Hematopoietic multipotent progenitor cell treated with erythropoietin and hydrocortisone succinate and interleukin-3 and kit ligand, for 6 days (in vitro differentiated cells): ENCODE measurements at places on chromosomes 7 and 10.

- DNase-seq: no peak
Measured at GRCh38 chr10:18254086-18254485, 113.9 kb downstream of the CACNB2 start.

GRCh38 chr10:30832749-30833627, 198.7 kb downstream of the ZNF438 start:
- DNase-seq: no peak

GRCh38 chr10:66180581-66181318, 745.1 kb upstream of the LRRTM3 start:
- DNase-seq: peak; percentile 82

DNA sequence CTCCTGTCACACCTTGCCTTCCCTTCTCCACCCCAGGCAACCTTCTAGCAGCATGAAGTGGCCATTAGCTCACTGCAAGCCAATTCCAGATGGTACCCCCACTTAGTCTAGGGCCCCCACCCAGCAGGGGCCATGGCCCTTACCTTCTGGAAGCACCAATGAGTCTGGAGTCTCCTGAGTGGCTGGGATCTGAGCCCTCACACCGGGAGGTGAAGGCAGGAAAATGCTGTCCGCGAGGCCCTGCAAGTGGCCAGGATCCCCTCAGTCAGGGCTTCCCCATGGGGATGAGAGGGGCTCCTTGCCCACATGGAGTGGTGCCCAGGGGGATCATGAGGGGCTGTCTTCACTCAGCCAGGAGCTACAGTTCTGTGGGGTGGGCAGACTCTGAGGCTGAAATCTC, 4.6 kb downstream of the AQP1 start:
- no peak for DNase-seq

DNA sequence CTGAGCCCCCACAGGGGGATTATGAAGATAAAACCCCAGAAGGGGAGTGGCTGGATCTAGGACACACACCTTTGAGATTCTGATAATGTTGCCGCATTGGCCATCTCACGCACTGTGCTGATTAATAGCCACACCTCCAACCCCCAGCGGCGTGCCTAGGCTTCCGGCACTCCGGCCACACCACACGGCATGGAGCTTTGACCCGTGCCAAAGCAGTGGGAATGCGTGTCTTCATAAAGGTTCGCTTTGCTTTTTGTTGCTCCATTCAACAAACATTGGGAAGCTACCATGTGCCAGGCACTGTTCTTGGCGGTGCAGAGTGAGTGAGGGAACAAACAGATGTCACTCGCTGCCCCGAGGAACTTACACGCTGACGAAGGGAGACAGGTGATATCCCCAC, 117.6 kb downstream of the TCERG1L start:
- no peak for DNase-seq

DNA sequence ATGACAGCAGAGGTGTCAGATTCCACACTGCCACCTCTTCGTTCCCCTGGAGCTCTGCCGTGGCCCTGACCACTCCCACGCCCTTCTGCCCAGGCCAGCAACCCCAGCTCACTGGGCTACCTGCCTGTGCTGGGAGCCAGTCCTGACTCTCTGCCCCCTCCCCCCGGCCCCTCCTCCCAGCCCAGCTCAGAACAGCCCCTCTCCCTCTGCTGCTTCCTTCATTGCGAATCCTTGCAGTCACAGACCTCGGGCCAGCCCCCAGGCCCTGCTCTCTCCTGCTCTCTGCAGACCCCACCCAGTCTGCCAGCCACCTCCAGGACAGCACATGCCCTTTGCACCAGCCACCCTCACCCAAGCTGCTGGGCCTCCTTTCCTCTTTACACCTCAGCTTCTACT, 60.4 kb downstream of the TCERG1L start:
- no peak for DNase-seq

DNA sequence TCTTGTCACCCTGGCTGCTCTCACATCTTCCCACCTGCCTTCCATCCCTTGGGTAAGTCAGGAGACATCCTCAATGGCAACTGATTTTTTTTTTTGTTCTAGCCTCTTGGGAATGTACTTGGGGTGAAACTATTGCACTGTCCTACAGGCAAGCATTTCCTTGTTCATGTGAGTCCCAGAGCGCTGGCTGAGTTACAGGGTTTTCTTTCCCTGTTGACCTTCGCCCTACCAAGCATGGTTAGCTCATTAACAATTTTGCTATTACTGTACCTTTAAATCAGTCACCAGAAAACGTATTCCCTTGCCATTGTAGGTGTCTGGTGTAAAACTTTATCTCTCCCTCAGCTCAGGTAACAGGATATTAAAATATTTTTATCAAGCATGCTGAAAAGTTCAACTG, 98.9 kb downstream of the PRLHR start:
- DNase-seq: no peak

DNA sequence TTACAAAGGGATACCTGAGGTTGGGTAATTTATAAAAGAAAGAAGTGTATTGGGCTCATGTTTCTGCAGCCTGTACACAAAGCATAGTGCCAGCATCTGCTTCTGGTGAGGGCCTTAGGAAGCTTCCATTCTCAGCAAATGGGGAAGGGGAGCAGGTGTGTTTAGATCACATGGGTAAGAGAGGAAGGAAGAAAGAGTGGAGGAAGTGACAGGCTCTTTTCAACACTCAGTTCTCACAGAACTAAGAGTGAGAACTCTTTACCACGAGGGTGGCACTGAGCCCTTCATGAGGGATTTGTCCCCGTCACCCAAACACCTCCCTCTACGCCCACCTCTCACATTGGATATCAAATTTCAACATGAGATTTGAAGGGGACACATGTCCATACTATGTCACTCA, 506 bp upstream of the FAM170B start:
- DNase-seq: no peak

DNA sequence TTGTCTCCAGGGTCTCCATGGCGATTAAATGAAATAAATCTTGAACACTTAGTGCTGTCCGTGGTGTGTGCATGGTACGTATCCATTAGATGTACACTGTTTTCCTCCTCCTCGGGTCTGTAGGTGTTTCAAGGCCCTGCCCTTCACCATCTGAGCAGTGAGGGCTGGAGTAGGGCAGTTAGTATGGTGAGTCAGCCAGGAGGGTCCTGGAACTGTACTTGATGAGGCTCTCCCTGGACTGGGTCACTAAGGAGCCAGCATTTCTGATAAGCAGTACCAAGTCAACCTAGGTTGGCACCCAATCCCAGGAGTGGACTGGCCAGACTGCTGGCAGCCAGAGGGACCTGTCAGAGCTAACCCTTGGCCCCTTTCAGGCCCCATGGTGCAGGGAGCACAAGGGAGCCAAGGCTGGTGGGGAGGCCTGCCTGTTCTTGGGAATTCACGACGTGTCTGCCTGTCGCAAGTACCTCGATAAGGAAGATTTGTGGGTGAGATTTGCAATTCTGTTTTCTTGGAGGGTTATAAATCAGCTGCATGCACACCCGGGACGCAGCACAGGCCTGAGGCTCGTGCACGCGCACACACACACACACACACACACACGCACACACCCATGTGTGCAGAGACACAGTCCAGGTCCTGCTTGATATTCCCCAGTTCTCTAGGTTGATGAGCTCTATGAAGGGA, 114.2 kb downstream of the ZMIZ1 start:
- no peak for DNase-seq

- peak; percentile 74 for DNase-seq
Measured at GRCh38 chr7:5284304-5285281, 1.9 kb downstream of the SLC29A4 start.

- DNase-seq: no peak
Measured at GRCh38 chr7:99106821-99107241, 37.1 kb downstream of the SMURF1 start.

DNA sequence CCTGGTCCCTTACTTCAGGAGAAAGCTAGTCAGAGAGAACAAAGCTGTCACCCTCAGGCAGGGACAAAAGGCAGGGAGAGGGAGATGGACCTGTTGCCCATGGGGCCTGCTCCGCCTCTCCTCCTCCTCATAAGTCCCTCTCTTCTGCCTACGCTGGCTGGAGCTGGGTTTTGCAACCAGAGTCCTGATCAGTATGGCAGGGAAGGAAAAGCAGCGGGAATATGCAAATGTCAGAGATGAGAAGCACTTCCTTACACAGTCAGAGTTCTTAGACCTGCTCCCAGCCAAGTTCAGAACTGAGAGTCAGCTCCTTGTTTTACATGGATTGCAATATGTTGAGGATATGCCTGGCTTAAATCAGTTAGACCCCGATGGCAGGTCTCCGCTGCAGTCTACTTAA, 231.1 kb downstream of the ADAM12 start:
- DNase-seq: no peak

- DNase-seq: peak; percentile 62
Measured at GRCh38 chr7:16660702-16661464, 14.9 kb downstream of the BZW2 start.

DNA sequence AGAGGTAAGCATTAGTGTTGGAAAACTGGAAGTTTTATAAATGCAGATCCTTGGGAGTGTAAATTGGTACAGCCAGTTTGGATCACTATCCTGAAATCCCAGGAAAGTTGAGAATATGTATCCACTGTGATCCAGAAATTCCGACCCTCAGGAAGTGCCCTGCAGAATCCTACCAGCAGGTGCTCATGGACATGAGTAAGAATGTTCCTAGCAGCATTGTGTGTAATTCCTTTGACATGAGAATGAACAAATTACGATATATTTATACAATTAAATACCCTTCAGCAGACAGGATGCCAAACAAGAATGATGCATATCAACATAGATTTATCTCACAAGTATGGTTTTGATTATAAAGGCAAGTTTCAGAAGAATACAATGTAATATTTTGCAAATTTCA, 181.6 kb downstream of the XPNPEP1 start:
- DNase-seq: no peak

DNA sequence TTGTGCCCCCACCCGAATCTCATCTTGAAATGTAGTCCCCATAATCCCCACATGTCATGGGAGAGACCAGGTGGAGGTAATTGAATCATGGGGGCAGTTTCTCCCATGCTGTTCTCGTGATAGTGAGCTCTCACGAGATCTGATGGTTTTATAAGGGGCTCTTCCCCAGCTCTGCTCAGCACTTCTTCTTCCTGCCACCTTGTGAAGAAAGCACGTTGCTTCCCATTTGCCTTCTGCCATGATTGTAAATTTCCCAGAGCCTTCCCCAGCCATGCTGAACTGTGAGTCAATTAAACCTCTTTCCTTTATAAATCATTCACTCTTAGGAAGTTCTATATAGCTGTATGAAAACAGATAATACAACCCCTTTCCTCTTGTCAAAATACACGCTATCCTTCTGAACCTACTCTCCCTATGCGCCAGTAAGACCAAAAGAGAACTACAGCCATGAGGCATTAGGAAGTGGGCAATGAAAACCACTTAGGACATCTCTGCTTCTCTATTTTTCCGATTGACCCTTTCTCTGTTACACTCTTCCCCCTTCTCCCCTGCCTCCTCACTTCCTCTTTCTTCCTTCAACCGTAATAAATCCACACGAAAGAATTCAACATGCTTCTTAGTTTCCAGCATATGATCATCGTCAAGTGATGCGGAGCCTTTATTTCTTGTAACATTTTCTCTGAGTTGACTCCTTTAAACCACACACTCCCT, 101.2 kb upstream of the WDR11 start:
- DNase-seq: peak; percentile 53

DNA sequence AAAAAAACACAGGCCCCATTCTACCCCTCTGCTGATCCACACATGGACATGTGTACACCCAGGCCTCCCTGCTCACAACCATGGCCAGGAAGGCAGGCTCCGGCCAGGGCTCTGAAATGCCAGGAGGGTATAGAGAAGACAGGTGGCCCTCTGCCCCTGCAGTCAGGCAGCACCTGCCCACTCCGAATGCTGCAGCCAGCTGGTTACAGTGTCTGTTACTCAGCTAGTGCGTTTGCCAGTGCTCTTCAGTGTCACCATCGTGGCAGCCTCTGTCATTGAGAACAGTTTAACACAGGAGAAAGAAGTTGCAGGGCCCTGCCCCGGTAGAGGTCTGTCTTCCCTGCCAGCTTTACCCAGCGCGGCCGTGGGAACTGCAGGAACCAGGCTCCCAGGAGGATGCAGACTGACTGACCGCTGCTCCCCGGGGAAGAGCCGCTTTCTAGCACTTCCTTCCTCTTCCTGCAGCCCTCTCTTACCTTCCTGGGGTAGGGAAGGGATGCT, 128.8 kb upstream of the FAM20C start:
- DNase-seq: no peak

DNA sequence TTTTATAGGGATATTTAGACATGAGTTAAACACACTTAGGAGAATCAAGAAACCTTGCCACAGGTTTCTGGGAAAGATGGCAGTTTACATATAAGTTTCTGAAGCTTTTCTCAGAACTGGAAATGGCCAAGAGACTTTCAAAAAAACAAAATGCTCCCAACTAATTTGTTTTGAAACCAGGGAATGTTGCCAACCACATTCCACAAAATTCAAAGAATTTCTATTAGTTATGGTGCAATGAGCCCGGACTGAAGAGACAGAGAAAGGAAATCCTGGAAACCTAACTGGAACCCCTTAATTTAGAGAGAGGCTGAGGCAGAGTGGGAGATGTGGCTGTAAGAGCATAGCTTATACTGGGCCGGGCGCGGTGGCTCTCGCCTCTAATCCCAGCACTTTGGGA, 128.5 kb downstream of the PTEN start:
- DNase-seq: no peak

GRCh38 chr10:18793951-18794350, 134.7 kb downstream of the ARL5B start:
- DNase-seq: peak; percentile 3

GRCh38 chr7:104442481-104442880, 114.1 kb downstream of the LHFPL3 start:
- DNase-seq: no peak

DNA sequence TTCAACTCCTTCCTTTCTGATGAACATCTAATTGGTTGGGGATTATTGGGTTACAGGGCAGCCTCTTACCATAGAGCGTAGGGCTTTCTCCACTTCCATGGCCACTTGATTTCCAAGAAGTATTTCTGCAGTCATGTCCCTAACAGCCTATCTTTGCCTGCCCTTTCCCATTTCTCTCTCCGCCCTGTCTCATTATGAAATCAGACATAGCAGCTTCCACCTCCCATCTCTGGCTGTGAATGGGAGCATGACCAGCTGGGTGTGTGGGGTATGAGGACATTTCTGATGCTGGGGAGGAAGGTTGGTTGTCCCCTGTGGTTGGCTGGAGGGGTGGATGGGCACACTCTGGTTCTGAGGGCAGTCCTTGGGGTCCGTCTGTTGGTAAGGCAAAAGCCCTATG, 41.2 kb downstream of the ADCYAP1R1 start:
- DNase-seq: no peak

- no peak for DNase-seq
Measured at GRCh38 chr7:135342887-135343286, 109.2 kb downstream of the STRA8 start.

DNA sequence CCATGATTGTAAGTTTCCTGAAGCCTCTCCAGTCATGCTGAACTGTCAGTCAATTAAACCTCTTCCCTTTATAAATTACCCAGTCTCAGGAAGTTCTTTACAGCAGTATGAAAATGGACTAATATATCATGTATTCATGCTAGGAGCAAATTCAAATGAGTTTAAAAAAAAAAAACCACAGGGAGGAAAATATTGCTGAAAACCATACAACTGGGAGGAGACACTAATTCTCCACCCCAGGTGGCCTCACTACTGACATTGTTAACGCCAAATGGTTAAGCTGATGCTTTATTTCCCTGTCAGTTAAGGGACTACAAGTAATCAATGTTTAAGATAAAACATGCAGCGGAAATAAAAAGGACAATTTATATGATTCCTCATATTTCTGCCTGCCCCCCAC, 55.1 kb downstream of the PDE1C start:
- DNase-seq: no peak
